Left hindlimb (tissue), 1 donor: ENCODE measurements at places on chromosomes 7 and 10.

DNA sequence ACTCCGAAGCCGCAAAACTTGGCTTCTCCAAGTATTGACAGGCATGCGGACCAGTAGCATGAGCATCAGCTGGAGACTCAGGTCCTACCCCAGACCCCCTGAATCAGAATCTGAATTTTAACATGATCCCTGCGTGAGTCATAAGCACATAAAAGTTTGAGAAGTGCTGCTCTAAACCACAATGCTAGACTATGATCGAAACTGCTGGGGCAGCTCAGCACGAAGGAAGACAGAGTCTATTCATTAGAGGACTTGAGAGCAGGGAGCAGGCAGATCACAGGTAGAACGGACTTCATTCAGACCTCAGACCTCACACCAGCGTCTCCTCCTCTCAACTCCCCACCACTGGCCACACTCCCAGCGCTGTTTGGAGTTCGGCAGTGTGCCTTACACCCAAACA, 16.9 kb downstream of the CAMK2G start:
- no peak for DNase-seq

DNA sequence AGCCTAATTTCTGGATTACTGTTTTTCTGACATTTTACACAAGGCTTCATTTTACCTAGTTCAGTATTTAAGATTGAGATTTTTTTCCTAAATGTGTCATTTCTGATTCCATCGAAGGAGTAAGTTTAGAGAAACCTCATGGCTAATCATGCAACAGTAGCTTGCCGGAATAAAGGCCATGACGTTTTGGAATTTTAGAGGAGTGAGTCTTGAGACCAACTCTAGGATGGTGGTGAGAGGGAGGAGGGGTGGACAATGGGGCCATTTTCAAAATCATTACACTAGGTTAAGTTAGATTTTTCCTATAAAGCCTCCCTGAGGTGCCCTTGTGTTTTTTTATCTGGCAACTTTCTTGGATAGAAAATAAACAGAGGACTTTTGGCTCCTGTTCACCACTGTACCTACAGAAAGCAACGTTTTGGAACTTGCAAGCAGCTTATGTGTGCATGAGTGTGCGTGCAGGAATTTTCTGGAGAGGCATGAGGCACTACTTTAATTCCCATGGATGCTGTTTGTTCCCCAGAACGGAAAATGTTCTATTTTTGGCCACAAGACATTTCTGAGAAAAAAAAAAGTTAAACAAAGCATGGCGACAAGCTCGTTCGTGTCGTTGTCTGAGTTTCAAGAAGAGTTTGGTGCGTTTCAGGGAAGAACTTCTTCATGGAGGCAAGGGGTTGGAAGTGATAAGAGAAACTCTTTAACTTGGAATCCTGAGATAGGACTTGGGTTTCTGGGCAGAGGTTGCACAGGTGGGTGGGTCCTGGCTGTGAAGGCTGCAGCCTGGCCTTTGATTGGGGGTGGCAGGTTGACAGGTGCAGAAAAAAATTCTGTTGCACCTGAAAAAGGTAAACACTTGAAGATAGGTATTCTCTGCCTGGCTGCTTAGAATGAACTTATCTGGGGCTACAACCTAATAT, 178.1 kb downstream of the PTEN start:
- no peak for DNase-seq

GRCh38 chr10:72020914-72021809, 57.0 kb downstream of the CHST3 start:
- no peak for DNase-seq

DNA sequence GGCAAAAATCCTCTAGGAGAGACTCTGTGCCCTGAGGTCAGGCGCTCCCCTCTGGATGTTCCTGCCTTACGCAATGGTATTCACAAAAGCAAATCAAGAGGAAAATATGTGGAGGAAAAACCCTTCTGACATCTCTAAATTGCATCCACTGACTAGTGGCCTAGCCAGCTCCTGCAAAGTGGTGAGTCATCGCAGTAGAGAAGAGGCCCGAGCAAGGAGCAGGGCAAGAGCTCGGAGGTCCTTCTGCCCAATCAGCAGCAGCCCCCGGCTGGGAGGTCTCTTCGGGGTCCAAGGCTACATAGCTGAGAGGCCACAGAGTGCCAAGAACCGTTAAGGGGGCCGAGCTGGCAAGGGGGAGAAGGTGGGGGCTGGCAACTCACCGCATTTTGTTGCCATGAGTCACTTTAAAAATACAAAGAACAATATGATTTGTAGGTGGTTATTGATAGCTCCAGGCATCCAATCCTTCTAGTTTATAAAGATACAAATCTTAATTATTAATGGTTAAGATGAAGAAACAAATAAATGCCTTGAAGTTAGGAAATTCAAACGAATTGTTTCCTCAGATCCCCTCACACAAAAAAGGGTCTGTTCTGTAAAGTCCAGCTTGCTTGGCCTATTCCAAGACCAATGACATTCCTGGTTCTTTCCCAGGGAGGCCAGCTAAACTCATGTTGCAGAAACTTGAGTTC, 161.6 kb downstream of the PKD1L1 start:
- peak; percentile 83 for DNase-seq

GRCh38 chr10:122244001-122244975, 26.8 kb upstream of the BTBD16 start:
- no peak for DNase-seq

DNA sequence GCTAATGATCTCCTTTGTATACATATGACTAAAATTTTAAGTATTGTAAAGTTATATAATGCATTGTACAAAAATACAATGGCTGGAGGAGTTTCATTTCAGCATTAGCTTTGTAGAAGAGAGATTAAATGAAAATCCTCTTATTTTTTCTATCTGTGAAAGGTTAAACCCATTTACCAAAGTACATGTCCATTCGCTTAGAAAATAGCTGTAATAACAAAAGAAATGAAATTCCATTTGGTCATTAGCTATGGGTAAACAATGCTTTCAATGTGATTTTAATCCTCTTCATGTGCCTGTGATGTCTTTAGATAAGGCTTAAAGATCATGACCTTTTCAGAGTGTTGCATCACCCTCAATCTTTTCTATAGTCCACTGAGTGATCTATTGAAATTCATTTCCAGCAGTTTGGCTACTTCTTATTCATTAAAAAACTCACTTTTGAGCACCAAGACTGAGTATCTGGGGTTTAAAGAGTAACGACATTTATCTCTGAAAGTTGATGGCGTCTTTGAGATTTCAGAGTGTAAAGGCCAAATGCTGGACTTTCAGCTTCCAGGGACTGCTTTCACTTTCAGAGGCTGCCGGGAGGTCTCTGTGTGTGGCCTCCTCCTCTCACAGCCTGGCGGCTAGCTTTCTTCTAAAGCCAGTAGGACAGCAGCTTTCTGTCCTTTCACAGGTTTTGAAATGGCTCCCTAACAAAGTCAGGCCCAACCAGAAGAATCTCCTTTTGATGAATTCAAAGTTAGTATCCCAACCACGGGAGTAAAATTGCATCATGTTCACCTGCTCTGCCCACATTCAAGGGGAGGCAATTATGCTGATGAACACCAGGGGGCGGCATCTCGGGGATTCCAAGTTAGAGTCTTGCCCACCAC, 701.4 kb upstream of the COBL start:
- DNase-seq: no peak

DNA sequence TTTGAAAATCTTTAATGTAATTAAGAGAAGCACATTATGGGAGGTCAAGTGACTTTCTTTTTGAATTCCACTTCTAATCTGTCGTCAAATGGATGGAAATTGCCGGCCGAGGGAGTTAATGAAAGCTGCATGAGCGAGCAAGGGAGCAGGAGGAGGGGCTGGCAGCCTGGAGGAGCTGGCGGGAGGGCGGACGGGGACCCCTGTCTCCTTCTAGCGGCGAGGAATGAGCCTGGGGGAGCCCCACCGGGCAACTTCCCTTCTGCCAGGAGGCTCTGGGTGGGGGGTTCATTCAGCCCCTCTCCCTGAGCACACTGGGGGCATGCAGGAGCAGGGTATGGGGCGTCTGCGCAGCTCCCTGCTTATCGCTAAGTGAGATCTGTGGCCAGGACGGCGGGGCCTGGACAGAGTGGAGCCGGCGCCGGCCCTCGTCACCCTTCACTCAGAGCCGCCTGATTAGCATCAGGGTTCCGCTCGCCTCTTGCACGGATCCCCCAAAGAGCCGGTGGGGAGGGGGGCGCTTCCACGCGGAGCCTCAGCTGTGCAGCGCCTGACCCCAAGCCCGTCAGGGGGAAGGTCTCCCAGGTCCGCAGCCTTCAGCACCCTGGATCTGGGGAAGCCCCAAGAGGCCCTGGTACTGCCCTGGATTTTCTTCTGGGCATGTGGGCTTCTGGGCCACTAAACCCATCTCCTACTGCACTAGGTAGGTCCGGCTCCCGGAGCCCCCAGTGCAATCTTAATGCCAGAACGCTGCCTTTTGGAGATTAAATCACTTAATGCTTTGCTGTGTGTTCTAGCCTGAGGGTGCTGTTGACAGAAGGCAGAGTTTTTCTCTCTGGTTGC, 680.8 kb downstream of the LRMDA start:
- no peak for DNase-seq

DNA sequence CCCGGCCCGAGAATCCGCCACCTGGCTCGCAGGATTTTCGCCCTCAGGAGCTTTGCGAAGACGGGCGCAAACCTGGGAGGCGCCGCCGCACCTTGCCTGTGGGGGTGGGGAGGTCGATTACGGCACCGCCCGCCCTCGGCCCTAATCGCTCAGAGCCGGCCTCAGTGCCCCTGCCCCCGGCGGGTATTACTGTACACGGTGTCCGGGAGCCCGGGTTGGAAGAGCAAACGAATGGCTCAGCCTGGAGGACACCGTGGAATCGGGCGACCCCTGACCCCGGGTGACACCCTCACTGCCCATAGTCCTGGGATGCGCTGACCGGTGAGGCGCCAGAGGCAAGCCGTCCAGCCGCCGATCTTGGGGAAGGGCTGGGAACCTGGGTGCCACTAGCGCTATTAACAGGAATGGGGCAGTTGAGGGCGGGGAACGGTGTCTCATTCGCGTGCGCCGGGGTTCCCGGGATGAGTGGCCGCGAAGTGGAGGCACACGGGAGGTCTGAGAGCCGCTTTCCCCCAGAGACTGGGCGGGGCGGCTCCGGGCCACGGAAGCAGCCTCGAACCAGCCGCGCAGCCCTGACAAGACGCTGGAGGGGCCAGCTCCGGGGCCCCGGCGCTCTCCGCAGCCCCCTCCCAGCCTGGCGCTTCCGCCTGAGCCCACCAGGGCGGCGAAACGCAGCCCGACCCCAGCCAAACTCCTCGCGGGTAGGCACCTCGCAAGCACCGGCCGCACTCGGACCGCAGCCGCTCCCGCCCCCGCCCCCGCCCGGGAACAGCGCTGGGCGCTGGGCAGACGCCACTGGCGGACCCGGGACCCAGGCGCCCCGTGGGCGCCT, 167.5 kb downstream of the NRF1 start:
- DNase-seq: no peak

GRCh38 chr7:17672783-17673182, 267.5 kb downstream of the SNX13 start:
- no peak for DNase-seq

DNA sequence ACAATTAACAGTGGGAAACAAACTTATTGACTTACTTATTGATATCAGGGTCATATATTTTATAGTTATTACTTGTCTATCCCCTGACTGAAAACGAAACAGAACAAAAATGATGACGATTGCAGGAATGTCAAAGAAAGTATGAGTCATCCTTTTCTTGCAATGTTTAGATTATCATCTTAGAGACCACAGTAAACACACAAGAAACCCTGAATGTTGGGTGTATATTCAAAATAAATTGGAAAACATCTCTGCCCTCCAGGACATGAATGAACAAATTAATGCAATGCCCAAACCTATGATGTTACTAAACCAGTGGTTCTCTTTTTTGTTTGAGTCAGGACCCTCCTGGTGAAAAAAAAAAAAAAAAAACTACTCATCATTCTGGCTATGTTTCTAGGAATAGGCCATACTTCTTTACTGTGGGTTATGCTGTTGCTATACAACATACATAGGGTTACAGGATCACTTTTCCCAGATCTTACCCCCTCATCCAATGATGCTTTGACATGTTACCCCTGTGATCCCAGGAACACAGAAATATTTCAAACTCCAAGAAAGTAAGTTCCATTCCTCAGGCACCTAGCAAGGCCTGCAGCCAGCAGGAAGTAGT, 623.4 kb upstream of the IGFBP3 start:
- DNase-seq: no peak

- DNase-seq: no peak
Observed at GRCh38 chr10:2933071-2933470, 134.3 kb upstream of the PFKP start.

GRCh38 chr7:75718390-75719031, 20.2 kb downstream of the HIP1 start:
- DNase-seq: no peak

- no peak for DNase-seq
Observed at GRCh38 chr10:27661514-27662286, 83.9 kb downstream of the MKX start.

DNA sequence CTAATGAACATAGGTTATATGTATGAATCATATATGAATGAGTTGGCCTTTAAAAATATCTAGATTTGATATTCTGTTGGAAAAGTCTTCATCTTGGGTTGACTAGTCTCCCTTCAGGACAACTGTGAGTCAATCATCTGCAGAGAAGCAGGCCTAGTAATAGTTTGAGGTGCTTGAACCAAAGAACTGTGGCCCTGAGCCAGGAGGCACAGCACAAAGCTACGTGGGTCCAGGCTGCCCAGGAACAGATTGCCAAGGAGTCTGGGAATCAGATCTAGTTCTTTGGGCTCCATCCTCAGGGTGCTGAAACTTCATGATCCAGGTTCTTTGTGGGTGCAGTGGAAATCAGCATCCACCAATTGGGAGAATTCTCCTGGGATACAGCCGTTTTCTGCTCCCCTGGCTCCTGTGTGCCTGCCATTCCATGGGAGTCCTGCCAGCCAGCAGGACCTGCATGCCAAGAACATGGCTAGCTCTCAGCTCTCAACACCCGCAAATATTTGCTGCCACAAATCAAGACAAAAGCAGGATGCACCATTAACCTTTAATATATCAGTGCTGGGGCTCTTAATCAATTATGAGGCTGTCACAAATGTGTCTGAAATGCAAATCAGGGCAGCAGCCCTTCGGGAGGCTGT, 709.0 kb downstream of the GRID1 start:
- no peak for DNase-seq

GRCh38 chr7:64875658-64876406, 27.2 kb upstream of the ZNF273 start:
- DNase-seq: no peak
